Fibroblast of skin of abdomen (primary cell): ENCODE measurements at places on chromosomes 3 and 15.
A peak's percentile ranks its signal among the peaks of the same experiment; 100 is the strongest.

- DNase-seq: no peak
These were observed 1.7 kb downstream of the NCEH1 start for GRCh38 chr3:172708921-172709773.

- DNase-seq: no peak
These were observed 87.5 kb downstream of the CORO2B start for GRCh38 chr15:68666120-68666811.

- no peak for DNase-seq
These were observed 176.5 kb upstream of the LYSMD4 start for GRCh38 chr15:99909592-99910295.

- DNase-seq: no peak
These were observed 23.1 kb upstream of the MBNL1 start for GRCh38 chr3:152245498-152246170.

GRCh38 chr3:54793171-54793570 is 134.7 kb downstream of the LRTM1 start:
- DNase-seq: no peak

DNA sequence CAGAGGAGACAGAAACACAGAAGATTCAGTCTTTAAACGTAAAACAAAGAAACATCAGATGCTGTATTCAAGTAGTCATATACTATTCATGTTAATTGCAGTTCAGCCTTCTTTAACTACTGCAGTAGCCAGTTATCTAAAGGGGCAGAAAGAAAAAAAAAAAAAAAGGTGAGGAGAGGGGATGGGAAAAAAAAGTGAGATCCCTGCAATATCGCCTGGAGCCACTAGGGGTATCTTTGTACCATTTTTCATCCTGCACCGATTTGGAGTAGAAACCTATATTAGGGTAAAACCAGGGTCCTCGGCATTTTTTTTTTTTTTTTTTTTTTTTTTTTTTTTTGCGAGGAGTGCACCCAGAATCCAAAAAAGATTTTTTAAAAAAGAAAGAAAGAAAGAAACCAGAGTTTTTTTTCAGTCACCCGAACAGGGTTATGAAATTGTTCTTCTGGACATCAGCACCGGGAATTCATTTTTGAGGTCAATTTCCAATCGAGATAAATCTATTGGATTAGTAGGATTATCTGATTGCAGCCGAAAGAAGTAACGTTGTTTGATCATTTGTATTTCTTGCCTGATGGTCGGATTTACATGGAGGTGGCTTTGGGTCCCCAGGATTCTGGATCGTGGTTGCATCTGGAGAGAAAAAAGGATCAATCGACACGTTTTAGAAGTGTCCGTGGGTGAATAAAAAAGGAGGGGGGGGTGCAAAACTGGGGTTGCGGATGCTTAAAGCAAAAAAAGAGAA is 186.7 kb downstream of the NLGN1 start:
- peak; percentile 64 for DNase-seq

- peak; percentile 3 for DNase-seq
These were observed 163.8 kb upstream of the CMC1 start for GRCh38 chr3:28077572-28077971.

DNA sequence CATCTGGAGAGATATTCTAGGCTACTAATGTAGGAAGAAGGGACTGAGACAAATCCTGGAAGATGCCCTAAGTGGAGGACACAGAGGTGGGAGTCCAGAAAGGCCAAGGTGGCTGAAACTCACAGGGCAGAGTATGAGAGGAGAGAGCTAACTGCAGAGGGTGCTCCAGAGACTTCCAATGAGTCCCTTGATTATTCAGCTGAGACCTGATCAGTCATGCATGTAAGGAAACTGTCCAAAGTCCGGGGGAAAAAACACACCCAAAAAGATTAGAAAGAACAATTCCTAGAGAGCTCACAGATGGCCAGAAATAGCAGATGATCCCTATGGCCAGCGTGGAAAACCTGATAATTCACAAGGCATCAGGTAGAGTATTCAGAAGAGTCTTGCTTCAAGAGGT is 18.7 kb upstream of the FOXP1 start:
- no peak for DNase-seq

GRCh38 chr15:26050984-26051383 is 187.9 kb upstream of the ATP10A start:
- no peak for DNase-seq

GRCh38 chr3:150958683-150959082 is 13.8 kb downstream of the CLRN1 start:
- no peak for DNase-seq
